ENCODE measurements at places on chromosomes 2 and 18. TPM values are rescaled to one million over a fixed set of nuclear protein-coding genes. Genes with fewer than 3 reads are reported as not detected.

Gene PIGN
- 23.1 TPM for total RNA-seq

Gene MLPH
- 0.55 TPM for total RNA-seq

Gene SATB2
- total RNA-seq = not detected

Gene UNC80
- not detected for total RNA-seq

Gene WBP1
- 72.2 TPM for total RNA-seq

Gene USP37
- total RNA-seq = 25.6 TPM

Gene OTOS
- not detected for total RNA-seq

Gene CCDC138
- total RNA-seq = 19.1 TPM

Gene HNMT
- not detected for total RNA-seq

Gene SLC9A4
- total RNA-seq = not detected

Gene UGT1A4
- not detected for total RNA-seq

Gene ANKRD30BL
- not detected for total RNA-seq

Gene GKN2
- total RNA-seq = not detected

Gene CHN1
- total RNA-seq = 0.34 TPM

Gene IL1B
- not detected for total RNA-seq

Gene CFAP65
- total RNA-seq = not detected

Gene ALPG
- total RNA-seq = 218 TPM

Gene OSR1
- 0.07 TPM for total RNA-seq

Gene DNAJC5G
- total RNA-seq = not detected

Gene ANKRD12
- total RNA-seq = 3.3 TPM

Gene KCMF1
- 53.3 TPM for total RNA-seq

Data from G401 (cell line).